ENCODE measurements at places on chromosomes 13 and 19.

GRCh38 chr13:51342706-51343105, 3.2 kb downstream of the SERPINE3 start:
- no peak for DNase-seq

- DNase-seq: no peak
Measured at GRCh38 chr13:79413521-79413920, 7.5 kb upstream of the RBM26 start.

DNA sequence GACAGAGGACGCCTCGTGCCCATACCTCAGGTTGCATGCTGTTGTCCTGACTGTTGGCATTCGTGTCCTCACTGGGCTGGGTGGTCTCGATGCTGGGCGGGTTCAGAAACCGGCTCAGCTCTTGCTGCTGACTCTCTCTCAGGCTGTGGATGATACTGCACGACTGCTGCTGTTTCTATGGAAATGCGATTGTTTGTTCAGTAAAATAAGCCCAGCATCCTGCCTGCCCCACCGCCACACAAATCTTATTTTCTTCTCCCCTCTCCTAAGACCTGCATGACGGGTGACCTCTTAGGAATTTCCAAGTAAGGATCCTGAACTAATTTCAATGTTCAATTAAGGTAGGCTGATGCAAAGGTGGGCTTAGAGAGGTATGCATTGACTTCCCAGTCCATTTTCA, 356.5 kb downstream of the NALCN start:
- DNase-seq: no peak

- no peak for DNase-seq
Measured at GRCh38 chr13:28100150-28101121, at the start of gene FLT3. Gene FLT3, minus strand, starts transcription at chr13:28100576. Its CDS starts 66 bp downstream, at chr13:28100510.

- no peak for DNase-seq
Measured at GRCh38 chr13:113508521-113509254, 18.2 kb upstream of the DCUN1D2 start.

DNA sequence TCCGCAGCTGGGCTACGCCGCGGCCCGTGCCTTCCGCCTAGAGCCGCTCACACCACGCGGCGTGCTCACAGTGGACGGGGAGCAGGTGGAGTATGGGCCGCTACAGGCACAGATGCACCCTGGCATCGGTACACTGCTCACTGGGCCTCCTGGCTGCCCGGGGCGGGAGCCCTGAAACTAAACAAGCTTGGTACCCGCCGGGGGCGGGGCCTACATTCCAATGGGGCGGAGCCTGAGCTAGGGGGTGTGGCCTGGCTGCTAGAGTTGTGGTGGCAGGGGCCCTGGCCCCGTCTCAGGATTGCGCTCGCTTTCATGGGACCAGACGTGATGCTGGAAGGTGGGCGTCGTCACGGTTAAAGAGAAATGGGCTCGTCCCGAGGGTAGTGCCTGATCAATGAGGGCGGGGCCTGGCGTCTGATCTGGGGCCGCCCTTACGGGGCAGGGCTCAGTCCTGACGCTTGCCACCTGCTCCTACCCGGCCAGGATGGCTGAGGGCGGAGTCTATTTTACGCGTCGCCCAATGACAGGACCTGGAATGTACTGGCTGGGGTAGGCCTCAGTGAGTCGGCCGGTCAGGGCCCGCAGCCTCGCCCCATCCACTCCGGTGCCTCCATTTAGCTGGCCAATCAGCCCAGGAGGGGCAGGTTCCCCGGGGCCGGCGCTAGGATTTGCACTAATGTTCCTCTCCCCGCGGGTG, 7.4 kb downstream of the DBP start:
- no peak for DNase-seq

GRCh38 chr19:16068696-16069259, 7.5 kb upstream of the TPM4 start:
- DNase-seq: no peak

DNA sequence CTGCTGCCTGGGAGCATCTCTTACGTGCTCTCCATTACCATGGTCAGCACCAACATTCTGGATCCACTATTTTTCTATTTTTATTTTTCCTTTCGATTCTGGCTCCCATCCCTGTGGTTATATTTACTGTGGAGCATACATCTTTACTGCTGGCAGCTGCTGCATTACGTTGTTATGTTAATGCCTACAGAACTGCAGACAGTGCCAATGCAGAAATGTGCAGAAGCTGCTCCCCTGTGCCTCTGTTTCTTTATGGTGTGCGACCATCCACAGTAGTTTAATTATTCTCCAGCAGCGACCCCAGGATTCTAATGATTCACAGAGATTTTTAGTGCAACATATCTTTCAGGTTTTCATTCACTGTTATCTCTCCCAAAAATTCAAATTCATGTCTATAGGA, 911.7 kb upstream of the SLITRK6 start:
- no peak for DNase-seq

- no peak for DNase-seq
Measured at GRCh38 chr13:100388923-100389322, 199.7 kb downstream of the GGACT start.

GRCh38 chr13:61768175-61768574, 352.5 kb upstream of the PCDH20 start:
- DNase-seq: no peak

DNA sequence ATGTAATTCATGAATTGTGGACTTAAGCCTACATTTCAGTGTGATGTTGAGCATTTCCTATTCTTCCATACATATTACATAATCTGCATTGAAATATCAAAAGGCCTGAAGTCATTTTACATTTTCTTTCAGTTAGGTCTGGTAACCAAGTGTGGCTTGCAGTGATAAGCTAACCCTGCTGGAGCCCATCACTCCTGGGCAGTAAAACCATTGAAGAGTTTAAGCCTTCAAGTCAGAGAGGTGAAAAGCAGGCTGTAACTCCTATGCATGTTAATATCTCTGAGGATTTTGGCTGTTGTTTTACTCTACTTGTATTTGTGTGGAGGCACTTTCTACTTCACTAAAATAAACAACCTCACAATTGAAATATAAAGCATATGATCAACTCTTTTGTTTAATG, 248.8 kb downstream of the SLITRK5 start:
- DNase-seq: no peak

GRCh38 chr19:15101479-15102082, 5.6 kb upstream of the SYDE1 start:
- no peak for DNase-seq

DNA sequence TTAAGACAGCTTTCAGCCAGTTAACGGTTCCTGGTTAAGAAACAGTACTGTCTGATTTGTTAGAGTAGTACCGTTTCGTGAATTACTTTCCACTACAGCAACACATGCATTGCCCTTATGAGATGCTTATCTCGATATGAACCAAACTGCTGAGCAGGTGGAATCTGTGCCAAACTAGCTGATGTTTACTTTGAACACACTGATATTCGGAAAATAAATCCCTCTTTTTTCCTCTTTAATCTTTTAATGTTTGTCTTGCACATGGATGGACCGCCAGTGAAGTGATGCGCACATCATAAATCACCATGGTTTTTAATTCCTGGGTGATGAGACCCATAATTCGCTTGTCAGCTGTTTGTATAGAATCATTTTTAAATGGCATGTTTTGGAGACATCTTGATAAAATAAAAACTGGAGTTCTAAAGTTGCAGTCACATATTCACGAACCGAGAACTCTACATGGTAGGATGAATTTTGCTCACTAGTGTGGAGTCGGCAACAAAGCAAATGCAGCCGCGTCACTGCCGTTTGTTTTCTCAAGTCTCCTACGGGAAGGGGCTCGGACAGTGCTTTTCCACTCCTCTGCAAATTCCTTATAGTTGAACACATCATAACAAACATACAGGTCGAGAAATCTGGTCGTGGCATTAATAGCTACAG, 1.1 kb downstream of the GJA3 start:
- no peak for DNase-seq

- no peak for DNase-seq
Measured at GRCh38 chr19:38031423-38031770, 124.4 kb downstream of the SIPA1L3 start.

DNA sequence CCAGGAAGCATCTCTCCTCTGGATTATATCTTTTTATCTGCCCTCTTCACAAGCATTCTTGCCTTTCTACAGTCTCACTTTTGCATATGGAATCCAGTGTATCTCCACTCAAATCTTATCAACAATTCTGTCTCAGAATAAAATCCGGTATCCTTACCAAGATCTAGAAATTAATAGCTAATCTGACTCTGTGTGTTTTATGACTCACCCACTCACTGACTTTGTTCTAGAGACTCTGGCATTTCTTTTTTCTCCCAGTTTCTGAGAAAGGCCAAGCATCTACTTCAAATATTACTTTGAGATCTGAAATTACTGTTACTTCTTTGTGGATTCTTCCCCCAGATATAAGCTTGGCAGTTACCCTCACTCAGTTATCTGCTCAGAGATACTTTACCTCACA, 913.5 kb upstream of the ATXN8OS start:
- DNase-seq: no peak

- no peak for DNase-seq
Measured at GRCh38 chr19:35977446-35978222, 17.4 kb upstream of the SDHAF1 start.

DNA sequence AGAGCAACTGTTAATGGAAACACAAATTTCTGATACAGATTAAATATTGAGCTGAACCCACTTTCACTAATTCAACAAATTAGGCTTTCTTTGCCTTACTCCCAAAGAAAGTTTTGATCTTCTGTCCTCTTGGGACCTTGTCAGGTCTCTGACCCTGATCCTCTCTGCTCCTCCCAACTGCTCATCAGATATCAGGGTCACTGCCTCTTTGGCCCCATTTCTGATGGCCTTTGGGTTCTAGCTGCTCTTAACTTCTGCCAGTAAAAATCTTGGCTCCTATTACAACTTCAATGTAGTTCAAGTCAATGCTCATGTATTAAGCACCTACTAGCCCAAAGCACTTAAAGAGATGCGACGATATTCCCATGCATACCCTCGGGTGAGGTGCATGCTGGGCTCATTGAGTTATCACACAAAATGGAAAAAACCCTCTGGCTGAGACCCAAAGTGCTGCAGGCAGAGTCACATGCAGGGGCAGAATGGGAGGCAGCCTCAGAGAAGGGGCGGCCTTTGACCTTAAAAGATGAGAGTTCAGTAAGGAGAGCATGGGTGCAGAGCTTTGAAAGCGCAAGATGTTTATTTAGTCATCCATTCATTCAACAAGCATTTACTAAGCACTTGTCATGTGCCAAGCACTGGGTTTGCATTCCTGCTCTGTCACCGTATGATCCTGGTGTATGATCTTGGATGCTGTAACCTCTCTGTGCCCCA, 183.4 kb downstream of the USP12 start:
- no peak for DNase-seq

- DNase-seq: no peak
Measured at GRCh38 chr13:32845952-32846950, 170.0 kb upstream of the KL start.

DNA sequence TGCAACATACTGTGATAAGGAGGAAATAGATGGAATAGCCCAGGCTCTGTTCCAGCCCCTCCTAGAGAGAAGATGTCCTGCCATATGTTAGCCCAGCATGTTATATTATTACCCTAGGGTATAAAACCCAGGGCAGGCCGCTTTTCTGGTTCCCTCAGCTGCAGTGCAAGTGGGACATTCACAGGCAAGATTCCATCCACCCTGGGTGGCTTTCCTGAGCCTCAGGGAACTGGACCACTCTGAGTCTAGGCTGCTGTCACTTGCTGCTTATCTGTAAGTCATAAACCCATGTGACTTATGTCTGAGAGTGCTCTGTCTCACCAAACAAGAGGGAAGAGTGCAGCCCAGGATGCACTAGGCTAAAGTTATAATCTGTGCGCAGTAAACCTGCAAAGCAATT, 413.2 kb downstream of the MZT1 start:
- DNase-seq: no peak

GRCh38 chr13:97200081-97200942, 21.8 kb upstream of the MBNL2 start:
- no peak for DNase-seq

GRCh38 chr19:31255174-31255799, 93.9 kb downstream of the TSHZ3 start:
- no peak for DNase-seq

DNA sequence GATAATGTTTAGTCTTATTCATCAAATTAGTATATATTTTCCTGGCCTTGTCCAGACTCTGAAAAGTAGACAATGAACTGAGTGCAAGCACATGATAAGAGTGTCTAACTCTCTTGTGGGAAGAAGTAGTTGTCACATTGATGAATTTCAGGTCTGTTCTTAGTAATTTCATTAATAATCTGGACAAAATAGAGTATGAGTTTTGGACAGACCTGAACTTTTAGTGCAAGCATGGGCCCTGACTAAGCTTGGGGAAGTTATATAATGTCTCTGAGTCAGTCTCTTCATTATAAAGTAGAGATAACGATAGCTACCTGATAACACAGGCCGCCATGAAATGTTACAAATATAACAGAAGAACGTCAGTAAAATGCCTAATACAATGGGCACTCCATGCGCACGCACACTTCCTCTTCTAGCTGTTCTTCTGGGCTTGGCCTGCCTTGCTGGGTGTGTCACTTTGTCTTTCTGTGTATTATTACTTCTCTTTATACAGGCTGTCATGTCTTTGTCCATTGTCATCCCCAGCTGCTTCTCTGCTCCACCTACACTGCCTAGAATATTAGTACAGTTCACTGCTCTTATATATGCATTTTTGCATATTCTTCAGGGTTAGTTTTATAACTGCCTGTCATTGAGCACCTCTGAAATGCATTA, 129.1 kb upstream of the HTR2A start:
- no peak for DNase-seq

DNA sequence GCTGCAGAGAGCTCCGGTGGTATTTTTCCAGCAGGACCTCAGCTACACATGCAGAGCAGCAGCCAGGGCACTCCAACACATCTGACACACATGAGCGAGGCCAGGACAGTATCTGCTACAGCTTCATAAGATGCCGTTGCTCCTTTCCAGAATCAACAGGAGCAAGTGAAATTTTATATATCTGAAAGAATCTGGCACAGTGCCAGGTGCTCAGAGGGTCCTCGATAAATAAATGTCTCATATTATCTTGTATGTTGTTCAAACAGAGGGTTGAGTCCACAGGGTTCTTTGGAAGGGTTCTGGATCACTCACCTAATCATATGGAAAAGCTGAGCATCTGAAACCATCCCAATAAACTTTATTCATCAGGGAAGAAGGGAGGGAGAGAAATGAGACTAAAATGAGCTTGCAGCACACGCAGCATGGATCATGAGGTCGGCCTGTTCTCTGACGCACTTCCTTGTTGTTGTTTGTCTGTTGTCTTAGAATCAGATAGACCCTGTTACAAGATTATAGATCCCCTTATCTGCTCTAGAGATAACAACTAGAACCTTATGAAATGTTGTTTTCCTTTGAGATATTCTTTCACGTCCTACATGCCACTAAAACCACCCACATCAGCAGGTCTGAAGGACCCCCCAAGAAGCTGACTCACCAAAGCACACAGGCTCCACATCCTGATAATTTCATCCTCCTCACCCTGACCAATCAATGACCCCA, 3.2 kb upstream of the METTL21C start:
- no peak for DNase-seq

GRCh38 chr19:49150944-49151243, 4.3 kb downstream of the HRC start:
- DNase-seq: no peak
